ENCODE measurements at places on chromosomes 5 and 9.

GRCh38 chr9:88053856-88054501 lies 79.6 kb upstream of the CDK20 start:
- DNase-seq = no peak

- no peak for DNase-seq
Measured at GRCh38 chr5:175816348-175816747, 55.0 kb upstream of the CPLX2 start.

GRCh38 chr5:41762426-41762825 lies 107.8 kb downstream of the OXCT1 start:
- DNase-seq = no peak

DNA sequence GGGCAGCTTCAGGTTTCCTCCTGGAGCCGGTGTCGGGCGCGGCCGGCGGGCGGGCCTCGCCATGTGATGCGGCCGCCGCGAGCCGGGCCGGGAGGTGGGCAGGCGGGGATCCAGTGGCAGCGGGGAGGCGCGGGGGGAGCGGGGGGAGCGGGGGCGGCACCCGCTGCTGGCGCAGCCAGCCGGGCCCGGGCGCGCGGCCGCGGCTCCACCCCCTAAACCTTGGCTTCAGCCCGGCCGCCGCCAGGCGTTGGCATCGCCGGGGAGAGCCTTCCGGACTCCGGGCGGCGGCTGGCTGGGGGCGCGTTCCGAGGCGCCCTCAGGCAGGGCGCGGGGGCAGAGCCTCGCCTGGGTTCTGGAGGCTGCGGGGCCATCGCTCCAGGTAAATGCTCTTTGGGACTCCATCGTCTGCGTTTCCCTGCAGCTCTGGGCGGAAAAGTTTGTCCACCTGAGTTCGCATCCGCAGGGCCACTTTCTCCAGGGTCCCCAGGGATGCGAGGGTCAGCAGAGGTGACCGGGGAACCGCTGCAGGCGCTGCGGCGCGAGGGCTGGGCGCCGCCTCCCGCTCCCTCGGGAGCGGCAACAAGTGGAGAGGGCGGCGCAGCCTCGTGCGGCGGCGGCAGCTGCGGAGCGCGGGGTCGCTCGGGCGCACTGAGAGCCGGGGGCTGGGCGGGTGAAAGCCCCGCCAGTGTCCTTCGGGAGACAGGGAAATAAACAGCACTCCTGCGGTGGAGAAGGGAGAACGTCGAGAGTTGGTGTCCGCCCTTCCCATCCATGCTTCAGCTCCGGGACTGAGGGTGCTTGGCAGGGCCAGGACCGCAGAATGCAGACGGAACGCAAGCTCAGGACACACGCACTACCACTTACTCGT lies at the start of gene ARHGEF28:
Gene ARHGEF28, plus strand, starts transcription at position 253 of the 868 bp plus-strand sequence. CDS start 58,656 bp downstream, outside the sequence.
- DNase-seq = no peak

DNA sequence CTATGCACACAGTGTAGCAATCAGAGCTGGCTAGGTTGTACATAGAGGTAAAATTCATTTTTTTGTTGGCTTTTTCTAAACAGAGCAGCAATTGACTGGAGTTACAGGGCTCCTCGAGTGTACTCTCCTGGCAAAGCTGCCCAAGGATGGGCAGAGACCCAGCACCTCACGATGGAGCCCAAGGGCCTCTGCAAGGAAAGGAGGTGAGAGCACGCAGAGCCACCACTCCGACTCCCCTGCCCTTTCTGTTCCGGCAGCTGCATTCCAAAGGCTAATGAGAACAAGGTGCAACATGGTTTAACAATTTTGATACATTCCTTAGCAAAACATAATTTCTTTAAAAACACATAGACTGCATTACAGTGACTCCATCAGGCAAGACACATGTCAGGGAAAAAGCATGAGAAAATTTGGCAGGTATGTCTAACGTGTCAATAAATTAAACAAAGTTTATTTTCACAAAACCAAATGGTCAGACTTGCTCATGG lies 47.5 kb downstream of the SAXO1 start:
- no peak for DNase-seq

DNA sequence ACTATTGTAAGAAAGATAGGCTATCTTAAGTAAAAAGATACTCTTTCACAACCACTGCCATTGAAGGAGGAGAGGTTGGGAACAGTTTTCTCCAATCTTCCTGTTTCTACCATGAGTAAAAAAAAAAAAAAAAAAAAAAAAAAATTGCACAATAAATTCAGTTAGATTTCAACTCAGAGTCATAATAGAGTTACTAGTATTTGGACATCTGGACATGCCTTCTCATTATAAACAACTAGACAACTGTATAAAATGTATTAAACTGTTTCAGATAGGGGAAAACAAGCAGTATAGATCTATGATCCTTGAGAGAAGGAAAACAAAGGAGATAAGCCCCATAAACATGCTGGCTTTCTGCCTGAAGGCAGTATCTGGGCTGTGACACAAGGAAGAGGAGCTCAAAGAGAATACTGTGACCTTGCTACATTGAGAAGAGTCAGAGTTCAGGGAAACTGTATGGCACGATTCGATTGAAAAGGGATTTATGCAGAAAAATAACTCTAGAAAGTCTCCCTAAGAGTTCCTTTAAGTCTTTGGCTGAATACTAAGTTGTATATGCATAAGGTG lies 249.2 kb upstream of the POU5F2 start:
- no peak for DNase-seq

GRCh38 chr5:64942460-64942859 lies 173.7 kb downstream of the CWC27 start:
- DNase-seq = no peak

GRCh38 chr9:16134351-16134750 lies 581.5 kb downstream of the CCDC171 start:
- no peak for DNase-seq

DNA sequence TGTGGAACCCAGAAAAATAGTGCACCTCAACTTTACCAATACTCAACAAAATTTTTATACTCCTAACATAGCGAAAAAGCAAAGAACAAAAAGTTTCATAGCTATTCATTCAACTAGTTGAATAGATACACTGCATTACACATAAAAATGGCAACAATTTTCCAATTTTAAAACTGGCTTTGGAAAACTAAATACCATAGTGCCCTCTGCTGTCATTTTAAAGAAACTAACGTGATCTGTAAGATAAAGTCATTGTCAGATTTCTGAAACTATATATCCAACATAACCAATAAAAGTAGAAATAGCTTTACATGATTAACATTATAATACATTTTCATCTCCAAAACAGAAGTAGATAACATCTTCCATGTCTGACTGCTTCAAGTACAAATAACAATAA lies 31.6 kb downstream of the DTWD2 start:
- DNase-seq = no peak

All from effector CD4-positive, alpha-beta T cell (primary cell).